Motor neuron (in vitro differentiated cells): ENCODE measurements at places on chromosomes 3 and 15. TPM values are rescaled to one million over a fixed set of nuclear protein-coding genes. Genes with fewer than 3 reads are reported as not detected.
A peak's percentile ranks its signal among the peaks of the same experiment; 100 is the strongest.

Gene TTLL13
- 0.22 TPM in 1 of 2 replicates, not detected in the other for total RNA-seq

Gene MME
- total RNA-seq, result 5.1 and 6.6 TPM in 2 replicates

Gene TUSC7
- 0.50 and 1.4 TPM in 2 replicates for total RNA-seq

Gene SLC22A14
- 0.11 and 0.38 TPM in 2 replicates for total RNA-seq

DNA sequence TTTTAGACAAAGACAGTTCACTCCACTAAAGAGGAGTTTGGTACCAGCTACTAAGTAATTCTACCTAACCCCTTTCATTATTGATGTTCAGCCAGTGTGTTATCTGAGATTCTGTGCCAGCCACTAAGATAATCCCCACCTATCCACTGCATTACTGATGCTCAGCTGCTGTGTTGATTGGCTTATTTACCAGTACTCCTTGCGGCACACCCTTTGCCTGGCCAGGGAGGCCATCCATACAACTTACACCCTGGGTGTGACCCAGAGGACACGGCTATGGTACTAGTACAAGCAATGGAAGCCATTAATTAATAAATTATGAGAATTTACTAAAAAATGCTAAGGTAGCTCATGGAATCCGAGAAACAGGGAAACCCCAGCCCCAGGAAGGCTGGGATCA lies 290.7 kb upstream of the CTNNB1 start:
- ATAC-seq, result no peak

- no peak for ATAC-seq
Observed at GRCh38 chr3:69031635-69032034, 18.2 kb upstream of the EOGT start.

DNA sequence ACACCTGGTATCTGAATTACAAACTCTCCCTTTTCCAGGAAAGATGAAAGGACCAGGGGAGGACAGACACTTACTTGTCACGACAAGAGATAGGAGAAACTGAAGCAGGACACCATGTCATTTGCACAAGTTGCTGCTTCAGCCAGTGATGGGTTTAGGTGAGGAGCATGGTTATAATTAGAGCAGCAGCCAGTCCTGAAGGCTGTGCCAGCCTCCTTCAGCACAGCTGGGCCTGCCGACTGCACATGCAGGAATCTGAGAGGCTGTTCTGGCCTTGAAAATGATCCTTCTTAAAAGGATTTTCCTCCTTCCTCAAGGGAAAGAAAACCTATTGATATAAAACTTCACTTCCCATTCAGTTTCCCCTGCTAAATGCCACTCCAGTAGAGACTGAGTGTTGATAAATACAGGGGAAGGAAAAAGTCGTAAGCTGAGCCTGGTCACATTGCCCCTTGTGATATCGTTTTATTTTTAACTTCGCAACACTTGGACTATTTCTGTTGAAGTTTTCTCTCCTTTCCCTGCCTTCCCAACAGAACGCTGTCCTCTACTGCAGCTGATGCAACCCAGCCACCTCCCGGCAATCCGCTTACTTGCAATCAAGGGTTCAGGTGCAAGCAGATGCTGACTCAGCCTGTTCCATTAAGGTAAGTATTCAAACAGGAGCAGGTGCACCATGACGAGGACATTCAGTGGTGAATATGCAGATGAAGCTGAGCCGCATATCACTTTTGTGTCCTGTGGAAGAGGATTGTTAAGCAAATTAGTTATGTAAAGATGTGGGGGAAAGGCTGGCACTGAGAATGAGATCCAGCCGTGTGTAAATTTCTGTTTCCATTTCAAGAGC lies at the start of gene FBXO40:
Gene FBXO40, plus strand, starts transcription at position 524 of the 847 bp plus-strand sequence. CDS start 27,197 bp downstream, outside the sequence.
- peak; percentile 90 for ATAC-seq

- peak; percentile 85 for ATAC-seq
Observed at GRCh38 chr15:88476635-88477060, 9.1 kb downstream of the MRPS11 start.

DNA sequence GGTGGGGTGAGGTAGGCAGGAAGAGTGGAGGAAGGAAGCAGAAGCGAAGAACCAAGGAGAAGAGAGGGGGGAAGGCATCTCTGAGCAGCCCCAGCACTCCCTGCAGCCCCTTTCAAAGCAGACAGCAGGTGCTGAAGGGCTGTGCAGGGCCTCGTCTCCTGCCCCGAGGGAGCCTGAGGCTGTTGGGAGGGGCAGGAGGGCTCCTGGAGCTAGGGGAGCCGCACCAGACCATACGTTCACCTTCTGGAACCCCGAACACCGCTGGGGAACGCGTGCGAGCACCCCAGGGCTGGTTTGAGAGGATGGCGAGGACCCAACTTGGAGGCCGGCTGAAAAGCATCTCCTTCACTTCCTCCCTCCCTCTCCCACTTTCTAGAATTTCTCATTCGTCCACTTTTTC lies 259.8 kb downstream of the FAM43A start:
- ATAC-seq, result no peak
